ENCODE measurements at places on chromosomes 12 and 14.

DNA sequence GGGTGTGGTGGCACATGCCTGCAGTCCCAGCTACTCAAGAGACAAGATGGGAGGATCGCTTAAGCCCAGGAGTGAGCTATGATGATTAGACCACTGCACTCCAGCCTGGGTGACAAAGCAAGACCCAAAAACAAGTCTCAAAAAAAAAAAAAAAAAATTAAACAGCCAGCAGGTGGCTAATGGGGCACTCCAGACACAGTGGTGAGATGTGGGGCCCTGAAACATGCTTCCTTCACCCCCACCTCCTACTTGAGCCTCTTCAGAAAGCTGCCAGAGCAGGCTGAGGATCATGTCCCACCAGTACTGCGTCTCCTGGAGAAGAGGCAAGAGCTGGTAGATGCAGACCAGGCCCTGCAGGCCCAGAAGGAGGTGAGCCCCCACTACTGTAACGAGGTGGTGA, 2.1 kb downstream of the CFAP73 start:
- no peak for DNase-seq

DNA sequence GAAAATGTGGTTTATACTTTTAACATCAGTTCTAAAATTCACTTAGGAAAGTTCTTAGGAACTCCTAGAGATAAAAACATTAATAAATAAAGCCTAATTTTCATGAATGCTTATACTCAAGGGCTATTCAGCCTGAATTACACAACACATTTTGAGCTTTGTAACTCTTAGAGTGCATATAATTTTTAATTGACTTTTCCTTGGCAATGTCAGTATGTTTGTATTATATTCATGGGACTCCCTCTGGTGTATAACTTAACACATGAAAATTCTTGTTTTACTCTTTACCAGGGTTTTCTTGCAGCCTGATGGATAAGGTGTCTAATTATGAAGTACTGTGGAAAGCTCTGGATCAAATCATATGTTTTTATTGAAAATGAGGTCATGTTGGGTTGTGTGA, 150.6 kb upstream of the HMGA2 start:
- no peak for DNase-seq

DNA sequence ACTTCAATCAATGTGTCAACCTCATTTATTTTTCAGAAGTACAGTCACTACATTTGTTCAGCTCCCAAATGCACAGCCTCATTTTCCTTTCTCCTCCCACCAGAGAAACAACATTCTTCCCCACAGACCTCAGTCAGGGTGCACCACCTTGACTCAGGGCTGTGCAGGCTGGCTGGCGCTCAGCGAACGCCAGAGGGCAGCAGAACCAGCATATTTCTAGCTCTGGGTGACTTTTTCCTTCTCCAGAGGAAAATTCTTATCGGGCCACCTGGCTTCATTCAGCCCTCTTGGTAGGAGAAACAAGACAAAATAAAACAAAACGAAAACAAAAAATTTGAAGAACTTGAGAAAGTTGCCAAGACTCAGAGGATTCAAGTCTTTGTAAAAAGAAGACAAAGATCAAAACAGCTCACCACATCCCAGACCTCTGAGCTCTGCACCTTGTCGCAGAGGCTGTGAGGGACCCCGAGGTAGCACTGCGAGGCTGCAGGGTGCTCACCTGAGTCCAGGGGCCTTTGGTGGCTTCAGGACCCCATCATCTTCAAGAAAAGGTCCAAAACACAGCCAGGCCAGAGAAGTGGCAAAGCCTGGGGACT, 33.7 kb downstream of the PAH start:
- peak; percentile 89 for DNase-seq

GRCh38 chr12:58443273-58443980, 476.9 kb downstream of the LRIG3 start:
- DNase-seq, result no peak

- DNase-seq, result no peak
These were observed 27.9 kb downstream of the IRF2BPL start for GRCh38 chr14:77000340-77001270.

- no peak for DNase-seq
These were observed 208.7 kb upstream of the FOXN3 start for GRCh38 chr14:89625731-89626232.

DNA sequence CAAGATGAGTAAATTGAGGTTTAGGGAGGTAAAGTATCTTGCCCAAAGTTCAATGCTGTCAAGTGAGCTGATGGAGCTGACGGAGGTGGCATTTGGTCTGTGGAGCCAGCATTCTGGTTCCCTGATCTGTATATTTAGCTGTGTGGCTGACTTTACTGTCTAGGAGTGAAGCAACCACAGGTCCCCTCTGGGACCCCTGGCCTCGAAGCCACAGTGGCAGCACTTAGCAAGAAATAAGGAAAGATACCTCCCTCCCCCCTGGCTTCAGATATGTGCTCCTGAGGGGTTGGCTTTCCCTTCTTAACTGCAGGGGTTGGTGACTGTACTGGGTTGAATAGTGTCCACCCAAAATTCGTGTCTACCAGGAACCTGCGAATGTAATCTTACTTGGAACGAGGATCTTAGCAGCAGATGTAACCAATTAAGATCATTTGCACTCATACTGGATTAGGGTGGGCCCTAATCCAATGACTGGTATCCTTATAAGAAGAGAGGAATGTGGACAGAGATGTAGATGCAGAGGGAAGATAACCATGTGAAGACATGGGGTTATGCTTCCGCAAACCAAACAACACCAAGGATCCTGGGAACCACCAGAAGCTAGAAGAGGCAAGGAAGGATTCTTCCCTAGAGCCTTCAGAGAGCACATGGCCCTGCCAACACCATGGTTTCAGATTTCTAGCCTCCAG, 2.0 kb upstream of the ACVR1B start:
- DNase-seq, result peak; percentile 47

- peak; percentile 97 for DNase-seq
These were observed 36.9 kb upstream of the SINHCAF start for GRCh38 chr12:31362759-31363415.

- DNase-seq, result no peak
These were observed 3.8 kb downstream of the MLH3 start for GRCh38 chr14:75047506-75047905.

DNA sequence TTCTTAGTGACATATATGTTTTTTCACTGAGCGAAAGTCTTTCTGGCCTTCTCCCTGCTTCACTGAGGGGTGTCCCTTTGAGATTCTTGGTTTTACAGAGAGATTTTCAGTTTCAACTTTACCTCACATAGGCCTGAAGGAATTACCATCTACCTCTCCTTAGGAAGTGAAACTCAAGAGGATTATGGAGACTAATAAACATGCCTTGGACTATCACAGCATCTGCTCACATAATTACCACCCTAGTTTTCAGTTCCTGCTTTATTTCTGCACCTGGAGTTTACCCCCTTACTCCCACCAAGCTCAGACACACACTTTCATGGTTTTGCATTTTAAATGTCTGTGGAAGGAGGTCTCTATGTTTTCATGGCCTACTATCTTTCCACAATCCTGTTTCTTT, 118.3 kb upstream of the SCAF11 start:
- DNase-seq, result no peak

DNA sequence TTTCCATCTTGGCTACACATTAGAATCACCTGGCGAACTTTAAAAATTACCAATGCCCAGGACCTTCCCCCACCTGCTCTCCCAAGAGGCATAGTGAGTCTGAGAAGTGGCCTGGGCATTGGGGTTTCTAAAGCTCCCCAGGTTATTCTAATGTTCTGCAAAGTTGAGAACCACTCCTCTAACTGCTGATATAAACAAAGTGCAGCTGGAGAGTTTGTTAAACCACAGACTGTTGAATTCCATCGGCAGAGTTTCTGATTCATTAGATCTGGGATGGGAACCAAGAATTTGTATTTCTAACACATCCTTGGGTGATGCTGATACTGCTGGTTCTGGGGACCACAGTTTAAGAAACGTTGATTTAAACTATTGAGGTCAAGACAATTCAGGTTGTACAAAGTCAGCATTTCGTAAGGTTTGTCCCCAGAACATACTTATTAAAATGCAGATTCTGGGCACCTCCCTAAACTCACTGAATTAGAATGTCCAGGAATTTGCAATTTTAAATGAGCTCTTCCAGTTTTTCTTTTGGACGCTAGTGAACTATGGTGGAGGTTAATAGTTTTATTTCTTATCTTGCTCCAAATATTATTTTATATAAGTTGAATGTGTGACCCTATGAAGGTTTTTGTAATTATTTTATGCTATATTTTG, 309.1 kb downstream of the NRXN3 start:
- no peak for DNase-seq

DNA sequence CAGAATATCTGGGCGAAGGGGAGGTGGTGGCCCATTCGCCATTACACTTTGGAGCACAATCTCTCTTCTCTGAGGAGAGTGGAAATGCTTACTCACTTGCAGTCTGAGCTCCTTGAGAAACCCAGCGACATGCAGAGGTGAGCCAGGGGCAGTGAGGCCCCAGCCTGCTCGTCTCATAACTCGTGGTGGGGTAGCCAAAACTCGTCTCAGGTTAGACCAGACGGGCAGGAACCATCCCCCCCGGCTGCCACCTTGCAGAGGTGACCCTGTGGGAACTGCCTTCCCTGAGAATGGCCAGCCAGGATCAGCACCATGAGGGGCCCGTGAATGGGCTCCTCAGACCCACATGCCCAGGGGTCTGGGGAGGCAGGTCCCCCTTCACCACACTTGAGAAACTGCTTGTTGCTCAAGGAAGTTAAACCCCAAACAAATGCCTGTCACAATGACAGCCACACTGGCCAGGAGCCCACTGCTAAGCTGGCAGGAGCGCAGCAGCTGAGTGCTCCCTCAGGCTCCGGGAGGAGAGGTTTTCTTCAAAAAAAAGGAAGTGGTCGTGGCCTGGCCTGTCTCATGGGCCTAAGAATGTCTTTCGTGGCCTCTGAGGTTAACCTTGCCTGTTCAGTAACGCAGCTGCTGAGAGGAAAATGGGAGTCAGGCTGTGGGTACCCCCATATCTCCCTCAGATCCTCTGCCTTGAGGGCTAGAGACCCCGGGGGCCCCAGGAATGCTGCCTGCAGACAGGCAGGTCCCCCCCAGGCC, 9.2 kb upstream of the ALDH2 start:
- DNase-seq, result peak; percentile 84

DNA sequence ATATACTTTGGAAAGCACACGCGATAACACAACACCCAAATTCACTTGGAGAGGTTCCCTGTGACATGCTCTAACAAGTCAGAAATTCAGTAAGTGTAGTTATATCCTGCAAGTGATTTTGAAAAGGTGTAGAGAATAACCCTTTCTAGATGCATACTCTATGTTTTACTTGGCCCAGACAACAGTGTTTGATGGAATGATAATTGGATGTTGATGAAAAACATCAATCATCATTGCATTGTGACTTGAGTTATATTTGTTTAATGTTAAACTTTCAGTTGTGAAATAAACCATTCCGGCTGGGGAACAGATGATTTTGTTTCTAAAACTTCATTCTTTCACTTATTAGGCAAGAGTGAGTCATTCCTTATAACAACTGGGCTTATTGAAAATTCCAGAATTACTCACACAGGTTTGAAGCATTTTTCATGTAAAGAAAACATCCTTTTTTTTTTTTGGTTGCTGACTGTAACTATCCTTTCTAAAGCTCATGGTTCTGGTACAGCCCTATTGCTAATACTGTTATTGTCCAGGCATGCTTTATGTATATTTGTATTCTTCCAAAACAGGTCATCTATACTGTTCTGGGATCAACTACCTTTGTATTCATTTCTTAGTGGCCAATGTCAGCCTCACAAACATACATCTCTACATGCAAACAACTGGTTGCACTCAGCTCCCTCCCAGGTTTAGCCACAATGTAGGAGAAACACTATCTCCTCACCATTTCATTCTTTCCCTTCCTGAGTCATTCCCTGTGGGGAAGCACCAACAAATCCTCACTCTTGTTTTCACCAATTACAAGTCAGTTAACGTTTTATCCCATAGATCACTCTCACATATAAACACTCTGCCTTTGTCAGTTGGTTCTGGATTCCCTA, 121.2 kb upstream of the LRIG3 start:
- no peak for DNase-seq

DNA sequence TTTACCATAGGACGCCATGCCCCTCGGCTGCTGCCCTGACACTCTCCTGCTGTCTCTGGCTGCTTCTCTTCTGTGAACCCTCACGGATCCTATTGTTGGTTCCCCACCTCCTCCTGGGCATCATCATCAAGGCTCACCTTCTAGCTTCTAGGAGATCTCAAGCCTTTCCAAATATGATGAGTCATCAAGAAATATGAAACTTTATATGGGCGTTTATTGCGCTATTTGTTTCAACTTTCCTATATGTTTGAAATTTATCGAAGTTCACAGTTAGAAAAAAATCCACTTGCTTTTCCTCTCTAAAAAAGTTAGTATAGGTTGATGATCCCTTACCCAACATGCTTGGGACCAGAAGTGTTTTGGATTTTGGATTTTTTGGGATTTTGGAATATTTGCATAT, 2.8 kb upstream of the CRADD start:
- DNase-seq, result no peak

- DNase-seq, result no peak
These were observed 50.3 kb upstream of the DICER1 start for GRCh38 chr14:95207475-95208233.

DNA sequence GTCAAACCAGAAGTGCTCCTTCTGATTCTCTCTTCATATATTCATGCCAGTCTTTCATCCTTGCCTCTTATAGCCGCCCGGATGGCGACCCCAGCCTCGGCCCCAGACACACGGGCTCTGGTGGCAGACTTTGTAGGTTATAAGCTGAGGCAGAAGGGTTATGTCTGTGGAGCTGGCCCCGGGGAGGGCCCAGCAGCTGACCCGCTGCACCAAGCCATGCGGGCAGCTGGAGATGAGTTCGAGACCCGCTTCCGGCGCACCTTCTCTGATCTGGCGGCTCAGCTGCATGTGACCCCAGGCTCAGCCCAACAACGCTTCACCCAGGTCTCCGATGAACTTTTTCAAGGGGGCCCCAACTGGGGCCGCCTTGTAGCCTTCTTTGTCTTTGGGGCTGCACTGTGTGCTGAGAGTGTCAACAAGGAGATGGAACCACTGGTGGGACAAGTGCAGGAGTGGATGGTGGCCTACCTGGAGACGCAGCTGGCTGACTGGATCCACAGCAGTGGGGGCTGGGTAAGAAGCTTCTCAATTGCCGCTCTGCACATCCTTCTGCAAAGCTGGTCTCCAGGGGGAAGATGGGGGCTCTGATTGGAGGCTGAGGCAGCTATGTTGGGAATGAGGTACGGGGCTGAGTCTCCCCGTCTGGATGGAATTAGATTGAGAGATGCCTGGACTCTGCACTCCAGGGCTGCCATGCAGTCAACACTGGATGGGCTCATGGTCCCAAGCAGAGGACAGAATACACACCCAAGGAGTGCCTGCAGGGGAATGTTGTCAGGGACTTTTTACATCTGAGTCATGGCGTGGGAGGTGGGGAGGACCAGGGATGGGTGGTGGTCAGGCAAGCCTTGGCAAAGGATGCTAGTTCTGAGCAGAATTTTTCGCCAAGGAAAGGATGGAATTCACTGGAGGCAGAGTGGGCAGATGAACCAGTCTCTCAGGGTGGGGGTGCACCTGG, 1.3 kb downstream of the BCL2L2 start:
- DNase-seq, result peak; percentile 57

- DNase-seq, result no peak
These were observed 49.2 kb downstream of the MBIP start for GRCh38 chr14:36271222-36271621.

DNA sequence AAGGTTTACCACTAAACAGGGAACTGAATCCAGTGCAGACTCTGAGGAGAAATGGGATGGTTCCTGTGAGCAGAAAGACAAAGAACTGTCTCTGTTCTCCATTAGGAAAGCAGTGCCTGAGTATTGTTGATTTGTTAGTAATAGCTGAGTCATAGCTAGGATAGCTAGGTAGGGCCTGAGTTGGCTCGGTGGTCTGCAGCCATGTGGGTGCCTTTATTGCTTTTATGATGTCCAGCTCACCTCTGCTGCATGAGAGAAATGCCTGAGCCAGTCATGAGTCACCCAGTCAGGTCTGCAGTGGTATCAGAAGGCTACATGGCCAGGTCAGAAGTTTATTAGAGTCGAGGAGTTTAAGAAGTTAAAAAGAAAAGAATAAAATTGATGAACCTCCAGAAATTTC, 24.2 kb downstream of the TRHDE start:
- peak; percentile 95 for DNase-seq

Measured in islet precursor cell (in vitro differentiated cells).